ENCODE measurements at places on chromosomes 5 and 9.

DNA sequence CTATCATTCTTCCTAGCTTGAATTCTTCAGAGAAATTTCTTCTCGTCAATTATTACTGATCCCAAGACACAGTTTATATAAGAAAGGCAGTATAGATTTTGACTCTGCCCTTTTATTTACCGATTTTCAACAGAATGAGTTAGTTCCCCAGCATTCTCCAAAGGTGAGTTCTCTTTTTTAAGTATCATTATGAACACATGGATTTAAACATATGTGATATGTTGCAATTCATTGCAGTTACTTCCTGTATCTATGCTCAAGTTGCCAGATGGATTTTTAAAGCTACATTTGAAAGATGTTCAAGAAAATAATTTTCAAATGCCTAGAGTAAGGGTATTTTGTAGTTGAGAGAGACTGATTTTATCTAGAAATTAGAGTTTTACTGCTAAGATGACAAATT, 8.4 kb downstream of the WDR41 start:
- DNase-seq = no peak

- no peak for DNase-seq
These were observed 41.9 kb upstream of the TESK1 start for GRCh38 chr9:35562895-35563780.

DNA sequence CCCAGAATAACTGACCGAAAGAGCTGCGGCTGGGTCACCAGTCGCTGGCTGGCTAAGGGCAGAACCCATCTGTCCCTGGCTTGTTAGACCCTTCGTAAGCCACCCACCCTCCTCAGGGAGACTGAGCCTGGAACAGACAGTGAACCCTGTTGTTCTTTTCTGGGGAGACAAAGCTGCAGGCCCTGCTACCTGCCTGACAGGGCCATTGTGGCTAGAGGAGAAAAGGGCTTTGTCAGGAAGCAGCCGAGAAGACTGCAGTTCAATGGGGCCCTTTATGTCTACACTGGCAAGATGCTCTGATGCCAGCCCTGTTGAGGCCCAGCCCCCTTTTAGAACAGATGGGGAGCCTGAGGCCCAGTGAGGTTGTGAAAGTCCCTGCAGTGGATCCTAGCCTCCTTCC, 3.7 kb upstream of the NIPAL4 start:
- no peak for DNase-seq

- no peak for DNase-seq
These were observed 207.1 kb downstream of the GABRG2 start for GRCh38 chr5:162274679-162275078.

DNA sequence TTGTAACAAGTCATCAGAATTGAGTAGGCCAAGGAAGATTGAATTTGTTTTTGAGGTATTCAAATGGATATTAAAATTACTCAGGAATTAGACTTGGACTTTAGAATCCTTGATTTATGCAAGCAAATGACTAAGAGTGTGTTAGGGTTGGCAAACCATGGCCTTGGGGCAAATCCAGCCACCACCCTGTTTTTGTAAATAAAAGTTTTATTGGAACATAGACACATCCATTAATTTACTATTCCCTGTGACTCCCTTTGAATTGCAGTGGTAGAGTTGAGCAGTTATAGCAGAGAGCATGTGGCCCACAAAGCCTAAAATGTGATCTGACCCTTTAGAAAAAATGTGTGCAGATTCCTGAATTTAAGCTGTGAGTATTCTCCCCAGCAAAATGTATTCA, 115.6 kb downstream of the WDR70 start:
- no peak for DNase-seq

- DNase-seq = no peak
These were observed 15.2 kb downstream of the NANS start for GRCh38 chr9:98071737-98072136.

DNA sequence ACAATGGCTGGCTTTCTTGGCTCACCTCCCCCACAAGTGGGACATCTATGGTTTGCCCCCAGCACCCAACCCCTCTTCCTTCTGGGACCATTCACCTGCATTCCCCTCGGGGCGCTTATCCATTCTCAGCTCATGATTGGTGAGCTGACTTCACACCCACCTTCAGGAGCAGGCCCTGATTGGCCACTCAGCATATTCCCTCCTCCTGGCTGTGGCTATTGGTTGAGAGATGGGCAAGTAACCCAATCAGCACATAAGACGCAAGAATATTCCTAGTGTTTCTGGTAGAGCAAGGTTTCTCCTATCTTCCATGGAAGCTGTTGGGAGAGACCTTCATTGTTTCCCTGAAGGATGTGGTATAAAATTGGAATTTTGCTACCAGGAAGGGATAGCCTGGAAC, 22.7 kb upstream of the UNC5A start:
- DNase-seq = no peak

DNA sequence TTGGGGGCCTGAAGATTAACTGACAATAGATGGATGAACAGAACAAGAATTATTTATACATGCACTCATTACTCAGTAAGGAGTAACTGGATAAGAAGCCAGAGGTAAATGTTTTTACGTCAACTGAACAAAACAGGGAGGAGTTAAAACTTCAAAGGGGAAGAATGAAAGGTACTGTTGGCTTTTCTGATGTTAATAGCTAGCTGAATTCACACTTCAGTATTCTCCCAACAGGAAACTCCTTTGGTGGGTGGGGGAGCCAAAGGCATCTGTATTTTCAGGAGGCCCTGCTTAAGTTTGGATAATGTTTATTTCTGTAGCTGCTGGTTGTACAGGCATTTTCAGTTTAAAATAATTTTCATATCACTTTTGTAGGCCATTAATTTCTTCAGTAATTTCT, 23.2 kb upstream of the RFK start:
- no peak for DNase-seq

DNA sequence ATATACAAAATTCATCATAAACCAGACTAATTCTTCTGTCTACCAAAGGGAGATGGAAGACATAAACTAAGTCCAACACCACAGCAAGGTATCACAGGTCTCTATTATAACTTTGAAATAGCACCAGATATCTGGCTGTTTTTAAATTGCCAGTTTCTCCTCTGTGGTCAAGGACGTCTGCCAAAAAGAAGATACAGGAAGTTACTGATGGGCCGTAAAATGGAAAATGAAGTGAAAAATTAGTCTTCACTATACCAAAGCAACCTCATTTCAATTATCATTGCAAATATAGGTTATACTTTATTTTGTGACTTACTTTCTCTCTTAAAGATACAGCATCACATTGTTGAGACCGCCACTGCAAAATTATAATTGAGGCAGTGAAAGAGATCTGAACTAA, 225.5 kb downstream of the NDUFS4 start:
- no peak for DNase-seq
